ENCODE measurements at places on chromosomes 12 and 14.
A peak's percentile ranks its signal among the peaks of the same experiment; 100 is the strongest.

GRCh38 chr12:113108308-113108707, 27.3 kb downstream of the RASAL1 start:
- DNase-seq: no peak

GRCh38 chr12:115998794-115999478, 278.6 kb downstream of the MED13L start:
- DNase-seq: no peak

DNA sequence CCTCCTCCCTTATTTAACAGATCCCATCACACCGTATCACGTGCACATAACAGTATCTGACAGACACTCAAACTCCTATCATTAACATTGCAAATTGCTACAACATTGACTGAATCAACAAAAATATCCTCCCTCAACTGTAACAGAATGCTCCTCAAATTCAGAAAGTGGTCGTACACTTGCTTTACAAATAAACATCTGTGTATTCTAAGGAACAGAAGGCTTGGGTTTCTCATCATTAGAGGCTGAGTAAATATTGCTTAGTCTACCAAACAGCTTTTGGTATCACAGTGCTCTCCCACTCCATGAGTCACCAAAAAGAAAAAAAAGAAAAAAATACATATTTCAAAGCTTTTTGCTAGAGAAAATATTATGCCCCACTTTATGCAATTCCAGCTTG, 23.9 kb downstream of the FERMT2 start:
- DNase-seq: no peak

GRCh38 chr12:87119713-87120112, 863.5 kb upstream of the MGAT4C start:
- DNase-seq: no peak

GRCh38 chr12:107543416-107543815, 142.2 kb upstream of the PWP1 start:
- no peak for DNase-seq

- DNase-seq: no peak
Measured at GRCh38 chr14:23301969-23302289, 730 bp downstream of the PPP1R3E start.

DNA sequence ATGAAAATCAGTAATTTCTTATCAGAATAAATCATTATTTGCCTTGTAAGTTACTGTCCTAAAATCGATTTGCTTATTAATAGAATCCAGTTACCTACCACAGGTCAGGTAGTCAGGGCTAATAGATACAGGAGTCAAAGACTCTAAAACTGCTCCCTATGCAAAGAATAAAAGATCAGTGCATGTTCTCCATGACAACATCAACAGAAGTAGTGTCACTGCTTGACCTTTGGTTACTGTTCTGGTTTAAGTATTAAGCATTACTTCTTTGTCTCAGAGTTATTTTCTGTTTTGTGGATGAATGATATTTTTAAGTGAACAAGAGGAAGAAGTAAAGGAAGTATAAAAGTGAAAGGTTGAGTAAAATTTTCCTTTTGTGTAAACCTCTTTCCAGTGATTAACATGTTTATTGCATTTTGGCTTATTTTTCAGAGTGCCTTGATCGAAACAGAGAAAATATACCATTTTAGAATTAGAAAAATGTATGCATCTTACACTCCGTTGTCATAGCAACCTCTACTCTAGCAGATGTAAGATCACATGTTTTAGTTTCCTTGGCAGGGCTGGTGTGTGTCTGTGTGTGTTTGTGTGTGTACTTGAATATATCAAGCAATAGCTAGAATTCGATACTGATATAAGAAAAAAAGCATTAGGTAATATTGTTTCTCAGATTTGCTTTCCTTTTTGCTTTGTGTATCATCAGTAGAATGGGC, 44.7 kb downstream of the ABCD2 start:
- no peak for DNase-seq

DNA sequence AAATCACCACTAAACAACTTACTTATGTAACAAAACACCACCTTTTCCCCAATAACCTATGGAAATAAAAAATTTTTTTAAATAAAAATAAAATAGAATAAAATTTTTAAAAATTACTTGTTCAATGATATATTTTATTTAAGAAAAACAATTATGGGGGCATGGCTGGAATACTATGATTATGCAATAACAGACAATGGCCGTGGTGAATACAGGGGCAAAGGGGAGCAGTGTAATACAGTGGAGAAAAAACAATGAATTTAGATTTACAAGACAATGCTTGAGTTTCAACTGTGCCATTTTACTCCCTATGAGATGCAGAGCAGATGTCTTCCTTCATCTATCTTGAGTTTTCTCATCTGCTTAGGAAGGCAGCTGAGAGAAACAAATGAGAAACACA, 72.9 kb downstream of the BLTP3B start:
- no peak for DNase-seq

GRCh38 chr12:104958805-104959334, 780 bp upstream of the SLC41A2 start:
- DNase-seq: no peak

- no peak for DNase-seq
Measured at GRCh38 chr12:121107681-121108080, 25.0 kb upstream of the P2RX7 start.

GRCh38 chr12:9813821-9814798, 13.2 kb upstream of the KLRF1 start:
- peak; percentile 31 for DNase-seq

DNA sequence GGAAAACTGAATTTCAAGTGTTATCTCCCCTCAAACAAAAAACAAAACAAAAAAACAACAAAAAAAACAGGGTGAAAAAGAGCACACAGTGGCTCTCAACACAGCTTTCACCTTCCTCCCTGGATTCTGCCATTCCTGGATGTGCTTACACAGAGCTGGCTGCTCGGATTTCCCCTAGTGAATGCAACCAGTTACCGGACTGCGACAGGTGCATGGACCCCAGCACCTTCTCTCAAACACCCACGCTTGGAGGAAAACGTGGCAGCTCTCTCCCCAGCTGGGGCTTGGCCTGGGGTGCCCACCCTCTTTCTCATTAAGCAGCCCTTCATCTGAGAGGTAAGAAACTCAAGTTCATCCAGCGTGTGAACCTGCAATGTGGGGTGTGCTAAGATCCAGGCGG, 33.5 kb upstream of the DICER1 start:
- no peak for DNase-seq

All from esophagus squamous epithelium (tissue), 5 donors.